ENCODE measurements at places on chromosomes 6 and 20.

GRCh38 chr6:161403717-161404116 is 129.9 kb upstream of the AGPAT4 start:
- no peak for DNase-seq

GRCh38 chr6:150806790-150807189 is 58.7 kb upstream of the MTHFD1L start:
- no peak for DNase-seq

DNA sequence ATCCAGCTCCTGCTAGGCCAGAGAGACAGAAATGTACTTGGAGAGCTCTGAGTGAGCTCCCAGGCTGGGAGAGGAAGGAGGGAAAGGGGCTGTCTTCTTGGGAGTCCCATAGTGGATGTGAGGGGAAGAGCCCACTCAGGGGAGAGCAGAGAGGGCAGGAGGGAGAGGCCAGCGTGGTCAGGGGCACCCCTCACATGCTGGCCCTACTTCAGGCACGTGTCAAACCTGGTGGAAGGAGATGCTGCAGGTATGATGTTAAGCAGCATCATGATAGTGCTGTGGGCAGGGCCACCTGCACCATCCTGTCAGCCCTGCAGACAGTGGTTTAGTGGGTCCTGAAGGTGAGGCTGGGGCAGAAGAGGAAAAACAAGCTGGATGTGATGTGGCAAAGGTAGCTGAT is 265.4 kb upstream of the RNF24 start:
- DNase-seq = no peak

DNA sequence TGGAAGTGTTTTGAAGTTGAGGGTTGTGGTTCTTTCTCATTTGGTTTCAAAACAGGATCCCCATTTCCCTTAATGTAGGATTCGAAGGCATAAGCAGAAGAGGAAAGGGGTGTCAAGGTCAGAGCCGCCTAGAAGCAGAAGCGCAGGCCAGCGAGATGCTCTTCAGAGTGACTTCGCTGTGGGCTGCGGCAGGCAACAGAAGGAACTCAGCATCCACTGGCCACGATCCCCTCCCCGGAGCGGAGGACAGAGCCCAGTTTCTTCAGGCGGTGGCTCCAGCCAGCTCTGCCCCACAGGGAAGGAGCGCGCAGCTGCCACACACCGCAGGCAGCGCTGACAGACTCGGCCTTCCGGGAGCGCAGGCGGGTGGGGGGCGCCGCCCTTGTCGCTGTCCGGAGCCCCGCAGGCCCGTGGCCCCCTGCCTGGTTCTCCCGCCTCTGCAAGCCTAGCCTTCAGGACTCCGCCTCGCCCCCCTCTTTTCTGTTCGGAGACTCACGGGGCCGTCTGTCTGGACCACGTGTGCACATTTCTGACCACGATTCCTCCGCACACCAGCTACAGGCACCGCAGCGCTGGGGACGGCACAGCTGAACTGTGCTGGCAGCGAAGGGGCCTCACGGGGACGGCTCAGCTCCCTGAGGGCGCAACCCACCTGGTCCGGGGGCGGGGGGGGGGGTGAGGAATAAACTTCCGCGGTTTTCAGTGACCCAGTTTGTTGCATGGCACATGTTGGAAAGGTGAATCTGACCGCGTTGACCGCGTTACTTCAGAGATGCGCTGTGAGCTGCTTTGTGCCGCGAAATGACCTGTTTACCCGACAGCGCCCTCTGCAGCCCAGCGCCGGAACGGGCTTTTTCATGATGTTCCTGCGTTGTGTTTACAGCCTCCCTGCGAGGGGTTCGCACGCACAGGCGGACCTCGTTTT is 26.1 kb downstream of the TTLL2 start:
- peak; percentile 67 for DNase-seq

GRCh38 chr6:167827583-167828324 is 1.0 kb downstream of the AFDN start:
- DNase-seq = peak; percentile 29

Measured in naive B cell (primary cell).